ENCODE measurements at places on chromosomes 6 and 20. TPM values are rescaled to one million over a fixed set of nuclear protein-coding genes. Genes with fewer than 3 reads are reported as not detected.

The KCTD20 gene
- total RNA-seq, result 61.4 TPM

The CRISP3 gene
- not detected for total RNA-seq

The MAP7 gene
- total RNA-seq, result 1.4 TPM

The JPH2 gene
- total RNA-seq, result not detected

The VARS1 gene
- 77.4 TPM for total RNA-seq

The RIMS1 gene
- total RNA-seq, result not detected

Data from T-helper 1 cell treated with Interleukin-12 subunit alpha and Interleukin-12 subunit beta and Interleukin-4 antibody, amounts not matched to agents 30 ng/mL and 1 ng/mL, for 36 hours (primary cell).